Fibroblast of lung (primary cell): ENCODE measurements at places on chromosomes 11 and 22.
A peak's percentile ranks its signal among the peaks of the same experiment; 100 is the strongest.

- DNase-seq: no peak
These were observed 20.2 kb downstream of the PVALB start for GRCh38 chr22:36796552-36797175.

DNA sequence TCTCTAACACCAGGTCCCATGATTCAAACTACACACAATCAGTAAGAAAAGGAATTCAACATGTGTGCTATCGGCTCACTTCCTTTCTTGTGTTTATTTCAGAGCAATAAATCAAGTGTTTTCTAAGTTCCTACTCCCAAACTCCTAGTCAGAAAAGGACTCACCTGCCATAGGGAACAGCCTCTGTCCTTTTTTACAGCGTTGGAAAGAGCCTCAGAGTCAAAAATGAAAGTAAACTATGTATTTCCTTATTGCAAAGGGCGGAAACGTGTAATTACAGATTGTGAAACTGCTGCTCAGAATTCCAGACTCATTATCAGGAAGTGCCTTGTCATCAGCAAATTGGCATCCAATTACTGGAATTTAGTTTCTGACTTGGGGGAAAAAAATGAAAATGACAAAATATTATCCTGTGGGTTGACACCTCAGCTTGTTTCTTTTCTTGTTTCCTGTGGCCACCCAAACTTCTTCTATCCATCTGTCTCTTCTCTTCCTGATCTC, at the start of gene CASP4:
Gene CASP4 (minus strand): TSS at position 220 of the 501 bp plus-strand sequence. CDS start 49 bp downstream, at position 171.
- DNase-seq: peak; percentile 87

GRCh38 chr22:46750863-46751443, 11.5 kb upstream of the TBC1D22A start:
- DNase-seq: no peak

- no peak for DNase-seq
These were observed 389.0 kb downstream of the TBC1D22A start for GRCh38 chr22:47151490-47151889.

DNA sequence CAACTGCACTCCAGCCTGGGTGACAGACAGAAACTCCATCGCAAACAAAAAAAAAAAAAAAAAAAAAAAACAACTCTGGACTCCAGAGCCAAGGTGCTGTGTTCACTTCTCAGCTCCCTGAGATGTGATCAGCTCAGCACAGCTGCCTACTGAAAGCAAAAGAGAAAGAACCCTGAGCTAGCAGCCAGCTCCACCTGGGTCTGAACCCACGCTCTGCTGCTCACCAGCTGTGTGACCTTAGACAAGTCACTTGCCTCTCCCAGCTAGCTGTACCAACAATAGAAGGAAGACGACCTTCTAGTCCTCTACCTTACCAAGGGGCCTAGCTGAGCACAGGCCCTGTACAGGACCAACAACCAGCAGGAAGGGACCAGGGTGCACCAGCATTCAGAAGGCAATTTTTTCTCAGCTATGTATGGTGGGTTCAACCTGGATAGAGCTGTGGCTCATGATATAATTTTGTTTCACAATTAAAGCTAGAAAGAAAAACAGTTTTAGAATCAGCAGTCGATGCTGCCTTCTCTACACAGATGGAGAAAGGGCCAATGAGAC, 3.8 kb downstream of the DGCR2 start:
- no peak for DNase-seq

DNA sequence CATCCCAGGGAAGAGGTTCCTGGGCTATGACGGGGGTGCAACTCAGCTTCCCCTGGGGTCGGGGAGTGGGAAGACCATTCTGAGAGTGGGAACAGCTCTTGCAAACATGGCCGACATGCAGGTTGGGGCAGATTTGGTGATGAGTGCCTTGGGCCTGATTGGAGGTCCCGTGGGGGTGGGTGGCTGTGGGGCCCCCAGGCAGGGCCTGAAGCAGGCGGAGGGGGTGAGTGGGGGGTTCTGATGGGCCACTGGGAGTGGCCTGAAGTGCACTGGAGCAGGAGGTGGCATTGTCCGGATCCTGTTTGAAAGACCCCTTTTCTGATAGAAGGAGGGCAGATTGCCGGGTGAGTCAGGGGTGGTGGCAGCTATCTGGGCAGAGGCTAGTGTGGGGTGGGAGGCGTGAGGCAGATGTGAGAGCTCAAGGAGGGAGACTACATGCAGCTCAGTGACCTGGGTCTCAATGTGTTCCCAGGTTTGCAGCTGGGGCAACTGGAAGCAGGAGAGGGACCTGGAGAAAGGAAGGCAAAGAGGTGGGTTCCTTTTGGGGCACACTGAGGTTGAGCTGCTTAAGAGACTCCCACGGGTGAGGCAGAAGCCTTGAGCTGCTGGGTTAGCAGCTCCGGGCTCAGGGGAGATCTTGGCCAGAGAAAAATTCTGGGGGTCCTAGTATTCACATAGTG, 15.1 kb downstream of the MYEOV start:
- DNase-seq: no peak

- peak; percentile 99 for DNase-seq
These were observed 555.3 kb downstream of the MIAT start for GRCh38 chr22:27212617-27213177.

- peak; percentile 71 for DNase-seq
These were observed 208.6 kb downstream of the DBX1 start for GRCh38 chr11:19951558-19952115.
